ENCODE measurements at places on chromosomes 2 and 18.
A peak's percentile ranks its signal among the peaks of the same experiment; 100 is the strongest.

- peak; percentile 73 for DNase-seq
Measured at GRCh38 chr2:95207111-95207961, at the start of gene ZNF892. TSS of gene ZNF892 (plus strand) at chr2:95207521. CDS start at chr2:95207816, 295 bp downstream.

DNA sequence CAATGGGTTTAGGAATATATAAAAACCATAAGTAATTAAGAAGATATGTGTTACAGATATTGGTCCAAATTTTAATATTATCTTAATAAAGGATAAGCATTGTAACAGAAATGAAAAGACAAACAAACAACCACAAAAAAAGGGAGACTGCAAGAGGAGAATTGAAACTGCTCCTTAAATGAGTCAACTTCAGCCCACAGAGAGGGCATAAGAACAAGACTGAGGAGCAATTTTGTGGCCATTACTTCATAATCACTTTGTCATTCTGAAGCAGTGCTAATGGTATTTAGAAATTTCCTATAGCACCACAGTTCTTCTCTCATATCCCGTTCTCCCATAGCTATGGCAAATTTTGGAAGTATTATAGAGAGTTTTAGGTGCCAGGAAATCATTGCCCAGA is 193.2 kb upstream of the HNMT start:
- DNase-seq, result no peak

DNA sequence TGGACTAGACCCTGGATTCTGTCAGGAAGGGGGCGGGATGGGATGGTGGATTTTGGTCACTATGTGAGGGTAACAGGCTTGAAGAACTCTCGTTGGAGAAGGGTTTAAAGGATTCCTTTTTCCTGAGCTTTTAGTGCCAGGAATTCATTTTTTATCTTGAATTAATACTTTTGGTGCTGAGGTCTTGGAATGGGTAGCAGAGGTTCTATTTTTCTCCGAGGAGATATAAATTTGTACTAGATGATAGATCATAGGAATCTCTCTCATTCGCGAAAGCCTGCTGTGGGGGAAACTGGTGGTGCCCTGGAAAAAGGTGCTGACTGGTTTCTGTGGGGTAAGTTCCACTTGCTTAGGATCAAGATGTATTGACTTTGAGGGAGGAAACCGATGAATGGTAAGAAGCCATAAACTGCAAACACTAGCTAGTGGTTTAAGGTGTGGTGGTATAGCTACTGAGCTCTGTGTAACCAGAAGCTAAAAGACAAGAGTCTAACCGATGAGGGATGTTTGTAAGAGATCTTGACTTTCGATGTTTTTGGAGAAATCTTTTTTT is 706 bp downstream of the AGPS start:
- DNase-seq, result no peak

DNA sequence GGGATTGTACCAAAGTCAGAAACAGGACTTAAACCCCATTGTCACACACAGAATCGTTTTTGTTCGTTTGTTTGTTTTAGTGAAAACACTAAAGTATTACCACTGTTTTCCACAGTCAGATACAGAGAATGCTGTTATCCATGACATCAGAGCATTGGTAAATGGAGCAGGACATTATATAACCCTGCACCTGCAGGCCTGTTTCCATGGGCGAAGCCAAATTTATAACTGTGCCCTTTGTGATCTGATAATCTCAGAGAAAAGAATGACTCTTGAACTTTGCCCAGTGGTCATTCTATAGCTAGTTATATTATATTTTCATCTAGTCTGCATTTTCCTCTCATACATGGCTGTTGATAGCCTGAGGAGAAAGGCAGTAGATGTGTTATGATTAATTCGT is 217.6 kb downstream of the TMEM182 start:
- no peak for DNase-seq

DNA sequence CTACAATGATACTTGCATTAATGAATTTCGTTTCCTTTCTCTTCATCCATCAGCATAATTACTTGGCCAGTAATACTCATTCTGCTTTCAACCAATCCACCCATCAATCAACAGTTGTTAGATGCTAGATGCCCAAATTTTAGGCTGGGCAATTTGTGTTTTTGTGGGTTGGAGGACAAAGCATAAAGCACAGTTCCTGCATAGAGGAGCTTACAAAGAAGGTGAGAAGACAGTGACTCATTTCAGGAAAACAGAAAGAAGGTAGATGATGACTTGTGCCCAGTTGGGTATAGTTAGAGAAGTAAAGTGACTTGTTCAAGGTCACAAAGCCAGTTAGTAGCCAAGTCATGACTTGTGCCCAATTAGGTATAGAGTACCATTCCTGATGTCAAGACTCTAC is 1186.8 kb upstream of the CELF4 start:
- DNase-seq, result no peak

Measured in stimulated activated CD4-positive, alpha-beta T cell treated with anti-CD3 and anti-CD28 coated beads, Interleukin-2, amount 100 ng/mL, for 48 hours (primary cell).